Psoas muscle (tissue), 8 donors: ENCODE measurements at places on chromosomes 4 and X. TPM values are rescaled to one million over a fixed set of nuclear protein-coding genes. Genes with fewer than 3 reads are reported as not detected.
A peak's percentile ranks its signal among the peaks of the same experiment; 100 is the strongest.

- no peak for DNase-seq
Measured at GRCh38 chrX:626745-627509, 3.7 kb upstream of the SHOX start.

DNA sequence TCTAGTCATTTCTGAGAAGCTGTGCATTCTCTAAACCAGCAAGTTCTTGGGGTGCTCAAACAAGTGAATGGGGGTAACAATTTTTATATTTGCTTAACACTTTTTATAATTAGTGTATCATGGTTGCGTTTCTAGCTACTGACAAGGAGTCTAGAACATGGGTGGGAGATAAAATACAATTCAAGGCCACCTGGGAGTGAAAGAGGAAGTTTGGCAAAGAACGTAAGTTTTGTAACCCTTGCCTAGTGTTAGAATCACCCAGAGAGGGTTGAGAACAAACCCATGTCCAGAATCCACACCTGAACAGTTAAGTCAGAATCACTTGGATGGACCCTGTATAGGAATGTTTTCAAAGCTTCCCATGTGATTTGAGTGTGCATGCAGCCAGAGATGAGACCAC lies 92.7 kb downstream of the AFF2 start:
- DNase-seq = no peak

GRCh38 chrX:146243041-146243440 lies 425.4 kb downstream of the SLITRK2 start:
- no peak for DNase-seq

DNA sequence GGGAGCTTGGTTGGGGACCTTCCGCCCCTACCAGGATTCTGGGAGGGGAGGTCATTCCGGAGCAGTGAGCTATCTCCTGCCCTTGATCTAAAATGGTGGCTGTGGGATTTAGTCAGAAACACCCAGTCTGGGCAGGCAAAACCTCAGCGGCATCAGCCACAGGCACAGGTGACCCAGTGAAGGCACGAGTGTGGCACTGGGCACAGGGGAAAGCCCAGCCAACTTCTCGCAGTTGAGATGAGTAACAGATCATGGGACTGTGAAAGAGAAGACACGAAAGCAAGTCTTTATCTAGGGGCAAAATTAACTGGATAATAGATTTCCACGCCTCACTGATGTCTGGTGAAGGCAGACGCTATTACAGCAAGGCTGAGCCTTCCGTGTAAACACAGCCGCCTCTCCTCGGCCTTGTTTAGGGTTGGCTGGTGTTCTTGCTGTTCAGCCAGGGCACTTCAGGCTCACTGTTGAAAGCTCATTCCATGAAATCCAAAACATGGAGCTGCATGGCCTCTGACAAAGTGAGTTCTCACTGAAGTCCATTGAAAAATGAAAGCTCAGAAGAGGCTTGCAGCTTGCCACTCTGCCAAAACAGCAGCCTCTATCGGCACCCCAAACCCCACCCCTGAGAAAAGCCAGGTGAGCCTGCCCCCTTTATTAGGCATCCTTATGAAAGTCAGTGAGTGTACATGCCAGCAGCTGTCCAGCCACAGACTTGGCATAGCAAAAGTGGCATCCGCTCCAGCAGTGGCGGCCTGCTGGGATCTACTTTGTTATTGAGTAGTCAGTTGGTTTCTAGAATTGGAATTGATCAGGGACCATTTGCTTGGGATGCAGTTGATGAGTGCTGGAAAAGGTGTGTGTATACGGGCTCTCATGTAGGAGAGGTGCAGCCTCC lies 102.3 kb upstream of the MTM1 start:
- no peak for DNase-seq

DNA sequence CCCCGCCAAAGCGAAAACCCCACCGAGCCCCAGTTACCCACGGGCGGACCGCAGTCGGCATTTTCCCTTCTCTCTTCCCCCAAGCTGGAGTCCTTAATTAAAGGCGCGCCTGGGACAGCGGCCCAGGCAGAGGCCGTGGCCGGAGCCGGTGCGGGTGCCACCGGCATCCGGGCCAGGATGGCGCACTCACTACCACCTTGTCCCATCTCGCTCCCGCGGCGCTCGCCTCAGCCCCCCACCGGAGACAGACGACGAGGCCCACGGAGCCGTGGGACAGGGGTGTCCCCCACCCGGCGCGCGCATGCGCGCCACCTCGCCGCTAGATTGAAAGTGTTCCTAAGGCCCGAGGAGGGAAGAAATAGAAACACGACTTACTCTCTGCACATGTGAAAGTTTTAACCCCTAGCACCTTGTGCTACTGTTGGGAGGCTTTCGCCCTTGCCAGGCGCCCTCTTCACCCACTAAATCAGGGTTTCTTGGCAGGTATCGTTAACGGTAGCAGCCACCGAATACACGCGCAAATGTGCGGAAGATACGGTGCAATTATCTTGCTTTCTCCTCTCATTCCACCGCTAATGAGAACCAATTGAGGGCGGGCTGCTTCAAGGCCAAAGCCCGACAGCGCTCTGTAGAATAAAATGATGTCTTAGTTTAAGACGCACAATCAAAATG lies 64.3 kb upstream of the CCDC160 start:
- peak; percentile 61 for DNase-seq

GYPE gene
- polyA plus RNA-seq = 0.08 TPM

GRCh38 chr4:137994853-137995252 lies 247.3 kb downstream of the SLC7A11 start:
- no peak for DNase-seq

DNA sequence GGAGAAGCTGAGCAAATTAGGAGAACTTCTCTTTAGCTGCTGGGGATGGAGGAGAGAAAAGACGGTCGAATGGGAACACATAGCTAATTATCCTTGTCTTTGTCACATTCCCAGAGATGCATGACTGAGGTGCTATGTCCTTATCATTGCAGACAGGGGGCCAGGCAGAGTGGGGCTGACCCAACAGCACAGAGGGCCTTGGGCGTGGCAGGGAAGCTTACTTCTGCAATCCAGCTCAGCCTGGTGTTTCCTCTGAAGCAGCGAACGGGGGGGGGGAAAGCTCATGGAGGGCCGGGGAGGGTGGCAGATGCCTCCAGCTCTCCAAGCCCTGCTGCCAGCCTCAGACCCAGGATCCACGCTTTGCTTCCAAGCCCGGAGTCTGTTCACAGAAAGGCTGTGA lies 50.8 kb upstream of the HOPX start:
- peak; percentile 29 for DNase-seq

IL15 gene
- polyA plus RNA-seq = 1.8 TPM

DNA sequence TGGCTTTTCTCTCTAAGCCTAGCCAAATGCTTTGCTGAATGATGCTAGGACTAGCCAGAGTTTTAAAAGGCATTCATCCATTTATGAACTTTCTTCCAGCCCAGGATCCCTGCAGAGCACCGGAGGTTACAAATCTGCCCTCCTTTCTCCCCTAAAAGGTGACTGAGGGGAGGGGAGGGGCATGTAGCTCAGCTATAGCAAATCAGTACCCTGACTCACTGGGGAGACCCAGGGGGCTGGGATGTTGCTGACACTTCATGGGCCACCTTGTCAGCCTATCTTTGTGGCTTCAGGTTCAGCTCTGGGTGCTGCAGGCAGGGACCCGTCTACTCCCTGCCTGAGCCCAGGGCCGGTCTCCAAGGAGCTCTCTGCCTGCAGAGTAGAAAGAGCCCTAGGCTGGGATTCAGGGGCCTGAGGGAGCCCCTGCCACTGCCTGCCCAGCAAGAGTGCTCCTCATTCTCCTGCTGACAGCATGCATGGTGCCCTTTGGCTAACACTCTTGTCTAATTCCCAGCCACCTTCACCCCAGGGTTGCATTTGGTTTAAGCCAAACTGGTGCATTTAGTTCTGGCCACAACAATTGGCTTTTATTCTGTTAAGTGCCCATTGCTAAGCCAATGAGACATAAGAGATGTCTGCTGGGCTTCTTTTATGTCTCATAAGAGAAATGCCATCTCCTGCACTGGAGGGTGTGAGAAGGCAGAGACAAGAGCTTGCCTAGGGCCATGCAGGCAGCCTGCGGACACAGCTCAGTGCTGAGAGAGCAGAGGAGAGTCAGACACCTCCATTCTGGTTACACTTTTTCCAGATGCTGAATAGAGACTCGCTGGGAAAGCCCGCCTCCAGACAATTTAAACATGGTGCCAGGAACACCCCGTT lies 11.9 kb upstream of the UBA6 start:
- no peak for DNase-seq

- no peak for DNase-seq
Measured at GRCh38 chrX:78655642-78656041, 3.5 kb downstream of the RTL3 start.

DNA sequence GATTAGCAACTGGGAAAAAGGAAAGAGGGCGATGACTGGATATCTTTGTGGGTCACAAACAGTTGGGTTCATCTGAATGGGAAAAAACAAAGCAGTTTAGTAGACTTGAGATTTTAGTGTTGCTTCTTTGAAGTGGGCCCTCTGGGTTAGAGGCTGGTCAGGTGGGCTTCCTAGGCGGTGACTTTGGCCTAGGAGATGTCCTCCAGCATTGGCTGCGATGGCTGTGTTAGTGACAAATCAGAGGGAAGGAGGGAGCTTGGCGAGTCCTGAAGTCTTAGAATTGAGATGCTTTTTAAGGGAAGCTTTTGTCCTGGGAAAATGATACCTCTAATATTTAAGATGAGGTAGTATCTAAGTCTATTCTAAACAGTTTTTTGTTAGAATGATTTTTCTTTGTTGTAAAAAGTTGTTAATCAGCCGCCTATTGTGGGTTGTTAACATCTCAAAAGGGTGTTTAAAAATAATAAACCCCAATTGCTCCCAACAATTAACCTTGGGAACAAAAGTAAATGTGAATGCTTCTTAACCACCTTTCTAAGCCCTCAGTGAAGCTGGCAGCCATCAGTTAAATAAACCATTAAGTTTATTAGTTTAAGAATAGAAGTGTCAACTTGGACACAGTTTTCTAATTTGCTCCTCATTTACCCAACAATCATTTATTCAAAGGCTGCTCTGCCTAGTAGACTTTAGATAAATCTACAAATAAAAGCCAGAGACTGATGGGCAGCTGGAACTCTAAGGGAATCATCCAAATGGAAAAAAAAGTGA lies 31.7 kb downstream of the DLG3 start:
- DNase-seq = no peak

FGG gene
- polyA plus RNA-seq = 0.04 TPM

DNA sequence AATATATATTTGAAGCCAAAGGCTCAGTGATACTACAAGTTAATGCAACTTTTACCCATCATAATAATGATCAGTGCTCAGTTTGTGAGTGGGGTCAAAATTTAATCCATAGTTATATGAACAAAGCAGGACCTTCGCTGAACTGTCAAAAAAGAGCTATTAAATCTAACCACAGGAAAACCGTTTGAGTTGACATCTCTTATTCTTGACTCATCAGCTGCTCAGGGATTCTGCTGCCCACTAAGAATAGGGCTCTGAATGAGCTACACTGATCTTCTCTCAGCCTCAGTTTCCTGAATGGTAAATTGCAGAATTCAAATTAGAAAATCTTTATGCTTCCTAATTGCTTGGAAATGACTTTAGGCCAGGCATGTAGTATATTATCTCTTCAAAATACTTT lies 44.9 kb upstream of the NAP1L5 start:
- DNase-seq = no peak

- DNase-seq = no peak
Measured at GRCh38 chr4:19936476-19936875, 315.2 kb upstream of the SLIT2 start.

- DNase-seq = no peak
Measured at GRCh38 chrX:16822723-16823122, 36.5 kb downstream of the TXLNG start.

SCML2 gene
- polyA plus RNA-seq = 2.3 TPM

TMEM150C gene
- 5.8 TPM for polyA plus RNA-seq

OTUD6A gene
- polyA plus RNA-seq = not detected

HGFAC gene
- polyA plus RNA-seq = 0.26 TPM

SLC7A11 gene
- polyA plus RNA-seq = 0.12 TPM

STK32B gene
- polyA plus RNA-seq = 0.17 TPM

GRCh38 chr4:152010710-152011079 lies 249.9 kb upstream of the GATB start:
- DNase-seq = no peak

CCNI gene
- 82.1 TPM for polyA plus RNA-seq

DNA sequence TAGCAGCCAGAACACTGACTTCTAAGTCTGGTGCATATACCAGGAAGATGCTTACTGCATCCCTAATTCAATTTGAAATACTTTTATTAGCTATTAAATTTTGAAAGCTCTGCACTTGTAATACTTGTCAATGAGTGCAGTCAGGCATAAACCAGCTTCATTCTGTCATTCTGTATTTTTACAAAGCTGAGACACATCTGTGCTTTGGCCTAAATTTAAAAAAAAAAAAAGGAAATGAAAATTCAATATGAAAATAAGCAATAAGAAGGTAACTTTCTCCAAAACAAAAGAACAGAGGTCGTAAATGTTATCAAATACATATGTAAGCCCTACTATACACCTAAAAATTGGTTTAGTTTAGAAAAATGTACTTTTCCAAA lies 7.0 kb downstream of the SMIM14 start:
- DNase-seq = no peak

IL1RAPL1 gene
- polyA plus RNA-seq = 0.04 TPM

DNA sequence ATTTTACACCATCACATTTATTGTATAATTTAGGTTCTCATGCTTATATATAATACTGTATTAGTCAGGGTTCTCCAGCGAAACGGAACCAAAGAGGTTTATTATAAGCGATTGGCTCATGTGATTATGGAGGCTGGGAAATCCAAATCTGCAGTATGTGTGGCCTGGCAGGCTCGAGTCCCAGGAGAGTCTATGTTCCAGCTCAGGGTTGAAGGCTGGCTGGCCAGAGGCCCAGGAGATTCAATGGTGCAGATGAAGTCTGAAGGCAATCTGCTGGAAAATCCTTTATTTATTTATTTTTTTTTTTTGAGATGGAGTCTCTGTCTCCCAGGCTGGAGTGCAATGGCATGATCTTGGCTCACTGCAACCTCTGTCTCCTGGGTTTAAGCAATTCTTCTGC lies 63.0 kb upstream of the WDFY3 start:
- no peak for DNase-seq

- DNase-seq = no peak
Measured at GRCh38 chr4:185730387-185730786, 81.6 kb downstream of the SORBS2 start.

- no peak for DNase-seq
Measured at GRCh38 chr4:128468123-128468989, 180.7 kb upstream of the PGRMC2 start.

DNA sequence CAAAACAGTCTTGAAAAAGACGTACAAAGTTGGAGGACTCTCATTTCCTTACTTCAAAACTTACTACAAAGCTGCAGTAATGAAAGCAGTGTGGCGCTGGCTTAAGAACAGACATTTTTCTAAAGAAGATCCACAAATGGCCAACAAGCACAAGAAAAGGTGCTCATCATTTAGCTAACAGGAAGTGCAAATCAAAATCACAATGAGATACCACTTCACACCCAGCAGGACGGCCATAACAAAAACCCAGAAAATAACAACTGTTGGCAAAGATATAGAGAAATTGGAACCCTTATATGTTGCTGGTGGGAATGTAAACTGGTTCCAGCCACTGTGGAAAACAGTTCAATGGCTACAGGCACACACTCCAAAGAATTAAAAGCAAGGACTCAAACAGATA lies 3.3 kb downstream of the PDZD4 start:
- DNase-seq = no peak

POU4F2 gene
- polyA plus RNA-seq = not detected

DNA sequence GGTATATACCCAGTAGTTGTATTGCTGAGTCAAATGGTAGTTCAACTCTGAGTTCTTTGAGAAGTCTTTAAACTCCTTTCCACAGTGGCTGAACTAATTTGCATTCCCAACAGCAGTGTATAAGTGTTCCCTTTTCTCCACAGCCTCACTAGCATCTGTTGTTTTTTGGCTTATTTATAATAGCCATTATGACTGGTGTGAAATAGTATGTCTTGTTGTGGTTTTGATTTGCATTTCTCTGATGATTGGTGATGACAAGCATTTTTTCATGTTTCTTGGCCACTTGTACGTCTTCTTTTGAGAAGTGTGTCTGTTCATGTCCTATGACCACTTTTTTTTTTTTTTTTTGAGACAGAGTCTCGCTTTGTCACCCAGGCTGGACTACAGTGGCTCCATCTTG lies 30.5 kb downstream of the GPR50 start:
- no peak for DNase-seq
